ENCODE measurements at places on chromosomes 6 and 20. TPM values are rescaled to one million over a fixed set of nuclear protein-coding genes. Genes with fewer than 3 reads are reported as not detected.

DNA sequence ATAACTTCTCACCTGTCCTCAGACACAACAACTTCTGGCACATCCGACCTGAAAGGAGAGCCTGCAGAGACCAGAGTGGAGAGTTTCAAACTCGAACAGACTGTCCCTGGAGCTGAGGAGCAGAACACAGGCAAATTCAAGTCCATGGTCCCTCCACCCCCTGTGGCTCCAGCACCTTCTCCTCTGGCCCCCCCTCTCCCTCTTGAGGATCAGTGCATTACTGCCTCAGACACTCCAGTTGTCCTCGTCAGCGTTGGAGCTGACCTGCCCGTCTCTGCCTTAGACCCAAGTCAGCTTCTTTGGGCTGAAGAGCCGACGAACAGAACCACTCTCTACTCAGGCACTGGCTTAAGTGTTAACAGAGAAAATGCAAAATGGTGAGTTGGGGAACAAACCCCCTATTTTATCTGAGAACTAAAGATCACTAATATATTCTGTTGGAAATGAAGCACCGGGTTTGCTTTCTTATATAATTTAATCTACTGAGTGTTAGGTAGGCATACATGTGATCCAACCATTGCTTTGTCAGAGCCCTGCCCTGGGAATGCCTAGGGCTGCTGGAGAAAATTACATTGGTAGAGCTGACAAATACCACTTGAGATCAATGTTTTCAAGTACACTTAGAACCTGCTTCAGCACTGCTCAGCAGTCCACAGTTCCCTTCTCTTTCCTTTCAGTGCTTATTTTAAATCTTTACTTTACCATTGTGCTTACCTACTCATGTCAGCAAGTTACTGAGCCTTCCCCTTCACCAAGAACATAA lies 77.5 kb upstream of the LTV1 start:
- H3K36me3 ChIP-seq, result peaks cover 15% of the 10 kb centered on the region
- H3K4me1 ChIP-seq, result no peaks in the 10 kb centered on the region
- no peaks in the 10 kb centered on the region for H3K27me3 ChIP-seq
- H3K27ac ChIP-seq, result no peak overlapping the region
- no peak for DNase-seq

DNA sequence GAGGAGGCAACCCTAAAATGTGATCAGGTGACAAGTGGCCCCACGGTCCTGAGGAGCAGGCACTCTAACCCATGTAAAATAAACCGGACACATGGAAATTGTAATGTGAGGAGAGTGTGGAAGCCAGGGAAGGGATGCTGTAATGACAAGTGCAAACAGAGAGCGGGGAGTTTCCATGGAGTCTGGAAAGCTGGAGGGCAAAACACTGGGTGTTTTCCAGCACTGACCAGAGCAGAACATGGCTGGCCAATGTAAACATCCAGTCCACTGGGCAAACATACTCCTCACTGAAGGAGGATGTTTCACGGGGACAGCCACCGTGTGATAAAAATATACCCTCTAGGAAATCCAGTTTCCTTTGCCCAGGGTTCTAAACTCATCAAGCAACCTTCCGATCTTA lies 219.0 kb upstream of the JARID2 start:
- no peak overlapping the region for H3K27ac ChIP-seq
- no peaks in the 10 kb centered on the region for H3K4me1 ChIP-seq
- H3K27me3 ChIP-seq, result no peaks in the 10 kb centered on the region
- H3K4me3 ChIP-seq, result no peak overlapping the region

Gene LRRN4
- 2.3 TPM for total RNA-seq

Gene GPLD1
- 0.23 TPM for total RNA-seq

Gene ZNF165
- total RNA-seq, result 0.68 TPM

DNA sequence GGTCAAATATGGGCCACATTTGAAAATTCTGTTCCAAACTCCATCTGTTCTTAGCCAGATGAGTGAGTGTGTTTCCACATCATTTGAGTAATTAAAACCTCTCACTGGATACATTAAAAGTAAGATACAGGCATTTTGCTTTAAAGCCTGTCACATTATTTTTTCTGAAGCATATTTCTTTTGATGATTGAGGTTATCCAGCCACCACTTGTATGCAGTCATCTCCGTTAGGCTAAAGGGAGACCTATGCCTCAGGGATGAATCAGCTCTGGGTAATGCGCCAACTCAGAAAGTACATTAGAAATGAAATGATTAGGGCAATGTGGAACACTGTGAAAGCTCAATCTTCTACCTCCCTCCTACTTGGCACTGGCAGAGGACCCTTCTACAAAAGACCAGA lies 90.7 kb downstream of the SNAP25 start:
- H3K36me3 ChIP-seq, result no peaks in the 10 kb centered on the region
- no peaks in the 10 kb centered on the region for H3K27me3 ChIP-seq
- DNase-seq, result no peak
- H3K4me1 ChIP-seq, result no peaks in the 10 kb centered on the region
- H3K27ac ChIP-seq, result no peak overlapping the region

Gene POPDC3
- total RNA-seq, result 59.6 TPM

Gene ZNF391
- 0.18 TPM for total RNA-seq

Gene SESN1
- total RNA-seq, result 23.7 TPM

Gene PSMB9
- not detected for total RNA-seq

Gene GLP1R
- total RNA-seq, result not detected
